ENCODE measurements at places on chromosomes 6 and 20. TPM values are rescaled to one million over a fixed set of nuclear protein-coding genes. Genes with fewer than 3 reads are reported as not detected.
A peak's percentile ranks its signal among the peaks of the same experiment; 100 is the strongest.

Gene ID4
- not detected for total RNA-seq

DNA sequence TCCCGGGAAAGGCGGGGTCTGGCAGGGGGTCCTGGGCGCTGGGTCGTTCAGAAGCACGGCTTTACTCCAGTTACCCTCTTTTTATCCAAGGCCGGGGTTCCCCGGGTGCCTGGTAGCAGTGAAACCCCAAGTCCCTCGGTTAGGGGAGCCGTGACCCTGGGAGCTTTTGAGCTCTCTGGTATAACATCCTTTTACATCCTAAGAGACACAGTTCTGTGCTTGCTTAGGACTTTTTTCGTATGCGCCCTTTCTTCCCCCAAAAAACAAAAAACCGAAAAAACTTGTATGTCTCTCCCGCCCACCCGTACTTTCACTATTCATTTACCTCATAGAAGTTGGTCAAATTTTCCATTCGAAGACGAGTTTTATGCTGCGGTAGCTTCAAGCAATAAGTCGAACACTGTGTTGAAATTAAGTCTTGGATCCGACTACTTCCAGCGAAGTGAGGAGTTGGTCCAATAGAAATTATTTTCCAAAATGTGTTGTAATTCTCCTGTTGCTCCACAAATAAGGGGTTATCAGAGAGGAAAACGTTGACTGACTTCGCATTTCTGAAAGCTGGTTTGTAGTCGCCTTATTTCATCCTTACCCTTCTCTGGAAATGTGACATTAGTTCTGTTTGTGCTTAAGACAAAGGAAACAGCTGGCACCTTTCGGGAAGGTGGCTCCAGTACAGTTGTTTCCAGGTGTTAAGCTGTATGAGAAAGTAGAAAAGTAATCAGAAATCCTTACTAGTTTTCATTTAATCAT, 816 bp upstream of the MAN1A1 start:
- H3K27ac ChIP-seq: peak overlapping the region; percentile 85
- H3K4me1 ChIP-seq: peaks cover 51% of the 10 kb centered on the region
- no peaks in the 10 kb centered on the region for H3K27me3 ChIP-seq
- peaks cover 46% of the 10 kb centered on the region for H3K36me3 ChIP-seq

- H3K36me3 ChIP-seq: peaks cover 63% of the 10 kb centered on the region
- H3K4me1 ChIP-seq: peaks cover 6% of the 10 kb centered on the region
- DNase-seq: no peak
- no peak overlapping the region for H3K27ac ChIP-seq
- H3K27me3 ChIP-seq: no peaks in the 10 kb centered on the region
- no peak overlapping the region for H3K4me3 ChIP-seq
Observed at GRCh38 chr6:99559057-99559456, 9.4 kb downstream of the CCNC start.

DNA sequence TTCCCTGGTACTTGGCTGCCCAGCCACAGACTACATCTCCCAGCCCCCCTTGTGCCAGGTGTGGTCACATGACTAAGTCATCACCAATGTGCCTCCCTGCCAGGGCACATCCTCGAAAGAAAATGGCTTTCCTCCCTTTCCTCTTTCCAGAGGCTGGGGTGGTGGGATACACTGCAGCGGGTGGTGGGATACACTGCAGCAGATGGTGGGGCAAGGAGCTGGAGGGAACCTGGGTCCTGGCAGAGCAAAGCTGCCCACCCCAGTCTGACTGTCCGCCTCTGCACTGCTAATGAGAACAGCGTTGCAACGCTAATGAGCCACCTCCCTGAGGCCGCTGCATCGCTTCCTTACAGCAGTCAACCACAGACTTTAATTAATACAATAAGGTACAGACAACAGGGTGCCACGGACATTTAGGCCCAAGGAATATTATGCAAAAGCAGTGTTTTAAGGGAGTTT, 125.3 kb downstream of the PREX1 start:
- H3K4me3 ChIP-seq: no peak overlapping the region
- H3K27me3 ChIP-seq: no peaks in the 10 kb centered on the region
- peaks cover 20% of the 10 kb centered on the region for H3K4me1 ChIP-seq
- H3K36me3 ChIP-seq: peaks cover 58% of the 10 kb centered on the region
- H3K27ac ChIP-seq: no peak overlapping the region

DNA sequence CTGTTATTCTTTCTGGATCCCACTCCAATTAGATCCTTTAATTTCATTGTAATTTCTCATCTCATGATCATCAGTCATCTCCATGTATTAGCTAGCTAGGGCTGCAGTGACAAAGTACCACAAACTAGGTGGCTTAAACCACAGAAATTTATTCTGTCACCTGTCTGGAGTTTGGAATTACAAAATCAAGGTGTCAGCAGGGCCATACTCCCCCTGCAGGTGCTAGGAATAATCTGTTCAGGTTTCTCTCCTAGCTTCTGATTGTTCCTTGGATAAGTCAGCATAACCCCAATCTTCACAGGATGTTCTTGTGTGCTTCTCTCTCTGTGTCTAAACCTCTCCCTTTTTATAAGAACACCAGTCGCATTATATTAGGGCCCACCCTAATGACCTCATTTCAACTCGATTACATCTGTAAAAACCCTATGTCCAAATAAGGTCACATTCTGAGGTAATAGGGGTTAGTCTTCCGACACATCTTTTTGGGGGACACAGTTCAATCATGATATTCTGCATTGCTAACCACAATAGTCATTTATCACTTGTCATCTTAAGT, 40.5 kb downstream of the BEND6 start:
- peaks cover 14% of the 10 kb centered on the region for H3K27me3 ChIP-seq
- no peak overlapping the region for H3K27ac ChIP-seq
- no peak for DNase-seq
- H3K4me1 ChIP-seq: no peaks in the 10 kb centered on the region
- no peaks in the 10 kb centered on the region for H3K36me3 ChIP-seq

- H3K4me1 ChIP-seq: peaks cover 64% of the 10 kb centered on the region
- H3K36me3 ChIP-seq: peaks cover 91% of the 10 kb centered on the region
- no peak overlapping the region for H3K4me3 ChIP-seq
Observed at GRCh38 chr6:157880534-157880933, 57.5 kb downstream of the SNX9 start.

Gene ELOVL2
- not detected for total RNA-seq

- no peak overlapping the region for H3K4me3 ChIP-seq
- H3K4me1 ChIP-seq: no peaks in the 10 kb centered on the region
- DNase-seq: no peak
- no peak overlapping the region for H3K27ac ChIP-seq
- H3K36me3 ChIP-seq: no peaks in the 10 kb centered on the region
Observed at GRCh38 chr6:55184782-55185530, 10.6 kb downstream of the HCRTR2 start.

Gene RFX6
- not detected for total RNA-seq

DNA sequence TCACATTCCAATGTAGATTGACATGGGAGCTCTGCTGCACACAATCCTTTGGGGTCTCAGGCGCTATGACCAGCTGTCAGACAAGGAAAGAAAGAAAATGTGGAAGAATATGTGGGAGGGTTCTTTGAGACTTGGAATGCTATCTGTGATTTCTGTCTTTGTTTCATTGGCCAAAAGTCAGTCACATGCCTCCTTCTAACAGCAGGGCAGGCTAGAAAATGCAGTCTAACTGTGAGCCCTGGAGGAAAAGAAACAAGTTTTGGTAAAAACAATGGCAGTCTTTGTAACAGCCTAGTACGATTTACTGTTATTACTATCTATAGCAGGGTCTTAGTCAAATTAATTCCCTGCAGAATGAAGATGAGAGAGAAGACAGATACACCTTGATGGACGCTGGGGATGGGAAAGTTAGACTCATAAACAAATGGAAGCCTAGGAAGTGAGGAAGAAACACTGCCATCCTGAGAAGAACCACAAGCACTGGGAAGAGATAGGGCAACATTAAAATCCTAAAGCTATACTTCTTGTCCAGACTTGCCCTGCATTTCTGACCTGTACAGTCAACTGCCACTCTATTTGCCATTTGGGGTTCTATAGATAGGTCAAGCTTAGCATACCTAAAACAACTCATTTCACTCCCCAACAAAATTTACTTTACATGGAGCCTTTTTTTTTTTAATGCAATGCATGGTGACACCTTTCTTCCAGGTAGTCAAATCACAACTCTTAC, 833.0 kb downstream of the KIF16B start:
- H3K36me3 ChIP-seq: no peaks in the 10 kb centered on the region
- no peak overlapping the region for H3K4me3 ChIP-seq
- no peak for DNase-seq
- H3K27ac ChIP-seq: no peak overlapping the region
- H3K27me3 ChIP-seq: no peaks in the 10 kb centered on the region
- no peaks in the 10 kb centered on the region for H3K4me1 ChIP-seq

Gene CGA
- 0.59 TPM for total RNA-seq

Gene SLC22A23
- total RNA-seq: not detected

- H3K4me1 ChIP-seq: no peaks in the 10 kb centered on the region
- H3K4me3 ChIP-seq: no peak overlapping the region
- no peak overlapping the region for H3K27ac ChIP-seq
- H3K36me3 ChIP-seq: no peaks in the 10 kb centered on the region
- no peak for DNase-seq
Observed at GRCh38 chr20:59819496-59820203, 113.8 kb downstream of the SYCP2 start.

- DNase-seq: no peak
- H3K4me1 ChIP-seq: peaks cover 38% of the 10 kb centered on the region
- no peaks in the 10 kb centered on the region for H3K27me3 ChIP-seq
- peaks cover 96% of the 10 kb centered on the region for H3K36me3 ChIP-seq
- H3K4me3 ChIP-seq: peak overlapping the region; percentile 45
Observed at GRCh38 chr6:135651964-135652755, 154.6 kb upstream of the AHI1 start.

GRCh38 chr20:9495701-9496100, 18.7 kb upstream of the LAMP5 start:
- no peak overlapping the region for H3K4me3 ChIP-seq
- H3K4me1 ChIP-seq: no peaks in the 10 kb centered on the region
- no peaks in the 10 kb centered on the region for H3K36me3 ChIP-seq
- H3K27me3 ChIP-seq: no peaks in the 10 kb centered on the region

Gene SIRPG
- total RNA-seq: 28.7 TPM

- H3K27ac ChIP-seq: no peak overlapping the region
- DNase-seq: no peak
- peaks cover 1% of the 10 kb centered on the region for H3K27me3 ChIP-seq
- H3K4me1 ChIP-seq: peaks cover 61% of the 10 kb centered on the region
Observed at GRCh38 chr6:127457456-127458064, 1.6 kb downstream of the KIAA0408 start.

DNA sequence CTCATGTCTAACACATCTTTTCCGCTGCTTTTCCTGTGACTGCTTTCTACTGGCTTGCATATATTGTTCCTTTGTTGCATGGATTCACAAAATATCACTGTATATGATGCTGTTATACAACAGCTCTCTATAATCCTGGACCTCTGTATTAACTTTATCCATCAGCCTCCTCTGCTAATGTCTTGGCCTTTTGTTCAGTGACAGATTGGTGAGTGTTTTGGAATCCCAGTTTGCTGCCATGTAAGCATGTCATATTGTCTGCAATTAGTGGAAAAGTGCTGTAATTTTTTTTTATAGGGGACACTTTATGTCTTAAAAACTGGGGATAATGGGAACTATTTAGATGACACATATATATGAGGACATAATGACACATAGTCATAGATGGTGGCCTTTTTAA, 3.0 kb downstream of the RIMS1 start:
- H3K4me3 ChIP-seq: no peak overlapping the region
- peaks cover 2% of the 10 kb centered on the region for H3K4me1 ChIP-seq

Gene C6orf132
- 0.23 TPM for total RNA-seq
